ENCODE measurements at places on chromosomes 2 and 18.

- no peak for DNase-seq
Observed at GRCh38 chr2:104321796-104322349, 532.0 kb upstream of the POU3F3 start.

DNA sequence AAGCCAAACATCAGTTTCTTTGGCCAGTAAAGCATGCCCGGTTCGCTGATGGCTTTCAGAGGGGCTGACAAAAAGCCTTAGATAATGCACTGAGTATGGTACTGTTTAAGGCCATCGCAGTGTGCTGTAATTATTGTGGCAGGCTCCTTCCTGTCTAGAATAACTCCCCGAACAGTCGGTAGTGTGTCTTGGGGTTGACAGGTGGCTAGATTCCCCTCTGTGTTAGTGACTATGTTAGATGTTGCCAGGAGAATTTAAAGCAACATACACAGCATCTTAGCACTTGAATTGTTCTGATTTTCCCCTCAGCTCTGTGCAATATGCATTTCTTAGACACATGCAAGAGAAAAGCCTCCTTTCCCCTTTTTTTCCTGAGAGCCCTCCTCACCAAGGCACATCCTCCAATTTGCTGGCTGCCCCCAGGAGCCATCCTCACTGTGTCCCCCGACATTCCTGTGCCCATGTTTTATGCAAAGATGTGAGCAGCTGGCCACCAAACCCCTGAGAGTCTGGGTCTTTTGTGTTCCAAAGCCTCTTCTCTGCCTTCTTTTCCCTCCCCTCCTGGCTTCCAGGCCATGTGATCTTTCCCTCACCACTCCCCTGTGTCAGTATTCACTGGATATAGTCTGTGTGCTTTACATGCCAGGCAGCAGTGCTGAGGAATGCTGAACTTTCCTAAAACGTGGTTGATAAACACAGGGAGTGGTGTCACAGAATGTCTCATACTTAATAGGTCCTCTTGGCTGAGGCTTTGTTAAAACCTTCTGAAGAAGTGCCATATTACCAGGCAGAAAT, 331.5 kb downstream of the HRH4 start:
- DNase-seq: no peak

GRCh38 chr2:9115229-9115628, 91.4 kb upstream of the ASAP2 start:
- no peak for DNase-seq

GRCh38 chr2:72278046-72278445, 130.4 kb upstream of the CYP26B1 start:
- no peak for DNase-seq

GRCh38 chr2:231904161-231904611, 22.0 kb downstream of the NPPC start:
- no peak for DNase-seq

Measured in effector memory CD4-positive, alpha-beta T cell (primary cell).